ENCODE measurements at places on chromosomes 12 and 14.
A peak's percentile ranks its signal among the peaks of the same experiment; 100 is the strongest.

DNA sequence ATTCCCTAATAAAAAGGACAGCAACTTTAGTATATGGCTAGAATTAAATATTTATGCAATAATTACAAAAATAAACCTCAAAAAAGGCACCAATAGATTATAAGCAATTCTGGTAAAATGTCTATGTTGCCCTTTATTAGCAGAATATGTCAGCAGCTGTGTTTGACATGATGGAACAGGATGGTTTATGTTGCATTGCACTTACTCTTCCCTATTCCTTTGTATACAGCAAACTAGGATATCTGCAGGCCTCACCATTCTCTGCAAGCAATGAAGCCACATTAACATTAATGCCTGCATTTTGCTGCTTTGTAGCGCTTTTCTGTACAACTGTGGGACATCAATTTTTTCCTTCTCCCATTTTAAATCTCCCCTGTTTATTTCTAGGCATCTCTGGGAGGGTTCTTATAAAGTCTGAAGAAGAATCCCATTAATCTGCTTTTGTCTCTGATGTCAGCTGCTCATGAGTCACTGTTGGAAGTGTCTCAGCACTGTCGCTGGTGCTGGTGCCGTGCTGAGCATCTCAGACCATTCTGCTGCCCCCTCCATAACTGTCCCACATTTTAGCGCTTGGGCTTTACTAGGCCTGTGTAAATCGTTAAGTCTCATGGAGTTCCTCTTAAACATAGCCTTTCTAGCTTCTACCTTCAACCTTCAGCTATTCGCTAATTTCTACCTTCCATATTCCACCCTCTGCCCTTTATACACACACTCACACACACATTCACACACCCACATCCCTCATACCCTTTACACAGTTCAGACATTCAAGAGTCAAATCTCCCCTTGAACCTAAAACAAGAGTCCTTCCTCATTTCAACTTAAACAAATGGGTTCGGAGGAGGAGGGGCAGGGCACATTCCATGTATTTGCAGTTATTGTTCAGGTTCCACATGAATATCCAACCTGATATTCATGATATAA lies 64.4 kb upstream of the TRHDE start:
- DNase-seq: no peak

DNA sequence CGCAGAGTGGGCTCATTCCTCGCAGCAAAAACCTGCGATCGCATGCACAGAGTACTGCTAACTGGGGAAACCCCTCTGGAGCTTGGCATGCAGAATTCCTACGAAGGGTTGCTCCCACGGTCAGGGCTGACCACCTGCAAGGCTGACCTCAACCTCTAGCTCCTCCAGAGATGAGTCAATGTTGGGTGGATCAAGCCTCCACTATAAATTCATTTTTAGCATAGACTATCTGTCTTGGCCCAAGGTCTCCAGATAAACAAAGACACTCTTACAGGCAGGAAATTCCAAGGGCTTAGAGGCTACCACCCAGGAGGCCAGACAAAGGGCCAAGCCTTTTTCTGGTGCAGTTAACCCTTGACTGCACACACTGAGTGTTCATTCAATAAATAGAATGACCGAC lies 296.5 kb downstream of the TMEM132D start:
- no peak for DNase-seq

DNA sequence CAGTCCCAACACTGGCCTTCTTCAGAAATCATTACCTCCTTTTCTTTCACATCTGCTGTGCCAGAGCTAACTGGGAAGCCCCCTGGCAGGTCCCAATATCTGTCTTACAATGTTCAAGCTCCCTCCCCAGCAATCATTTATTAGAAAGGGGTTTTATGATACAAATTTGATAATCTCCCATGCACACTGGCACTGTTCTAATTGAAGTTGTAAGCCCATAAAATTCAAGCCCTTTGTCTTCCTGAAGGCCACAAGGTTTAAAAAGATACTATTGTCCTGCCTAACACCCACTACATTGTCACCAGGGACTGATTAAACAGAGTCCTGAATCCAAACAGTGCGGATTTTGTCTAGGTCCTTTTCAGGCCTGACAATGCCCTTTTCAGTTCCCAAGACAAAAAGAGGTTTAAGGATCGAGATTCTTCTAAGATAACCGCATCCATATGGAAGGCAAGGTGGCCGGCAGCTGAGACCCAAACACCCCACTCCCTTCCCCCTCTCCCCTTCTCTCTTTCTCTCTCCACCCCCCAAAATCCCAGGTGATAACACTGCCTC lies 3.3 kb downstream of the NKX2-8 start:
- DNase-seq: no peak

DNA sequence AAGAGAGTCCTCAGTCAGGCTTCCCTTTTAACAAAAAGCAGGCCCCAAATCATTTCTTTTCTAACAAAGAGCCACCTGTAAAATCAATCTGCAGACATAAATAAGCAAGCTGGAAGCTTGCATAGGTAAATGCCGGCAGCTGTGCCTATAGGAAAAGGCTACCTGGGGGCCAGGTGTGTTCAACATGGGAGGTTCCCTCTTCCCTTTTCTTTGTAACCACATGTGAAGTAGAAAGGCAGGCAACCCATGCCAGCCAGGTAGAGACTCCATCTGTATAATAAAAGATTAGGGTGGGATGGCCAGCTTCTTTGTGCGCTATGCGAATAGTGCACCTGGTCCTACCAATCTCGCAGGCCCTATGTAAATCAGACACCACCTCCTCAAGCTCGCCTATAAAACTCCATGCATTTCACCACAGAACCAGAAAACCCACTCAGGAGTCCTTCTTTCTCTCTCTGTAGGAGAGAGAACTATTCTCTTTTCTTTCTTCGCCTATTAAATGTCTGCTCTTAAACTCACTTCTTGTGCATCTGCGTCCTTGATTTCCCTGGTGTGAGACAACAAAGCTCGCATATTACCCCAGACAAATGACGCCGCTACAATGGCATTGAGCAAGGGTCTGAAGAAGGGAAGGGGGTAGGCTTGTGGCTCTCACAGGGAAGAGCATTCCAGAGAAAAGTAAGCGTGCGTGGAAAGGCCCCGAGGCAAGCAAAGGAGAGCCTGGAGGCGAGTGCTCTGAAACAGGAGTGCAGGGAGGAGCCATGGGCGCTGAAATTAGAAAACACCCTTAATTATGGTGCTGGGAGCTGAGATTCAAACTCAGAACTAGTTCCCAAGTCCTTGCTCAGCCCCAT lies 67.2 kb downstream of the TTC9 start:
- no peak for DNase-seq

DNA sequence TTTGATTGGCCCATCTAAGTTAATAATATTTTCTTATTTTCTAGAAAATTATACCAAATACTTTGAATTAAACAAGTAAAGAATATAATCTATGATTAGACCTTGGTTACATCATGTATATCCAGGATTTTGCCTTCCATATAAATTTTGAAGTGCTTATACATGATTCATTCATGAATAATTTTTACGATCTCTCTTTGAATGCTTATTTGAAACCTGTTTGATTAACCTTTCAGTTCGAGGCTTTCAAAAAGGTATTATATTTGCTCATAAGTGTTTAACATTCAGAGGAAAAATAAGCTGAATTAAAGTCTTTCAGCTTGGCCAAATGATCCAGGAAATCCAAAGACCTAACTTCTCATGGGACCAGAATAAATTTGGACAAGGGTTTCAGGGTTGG lies 495.2 kb upstream of the GARIN6 start:
- no peak for DNase-seq

DNA sequence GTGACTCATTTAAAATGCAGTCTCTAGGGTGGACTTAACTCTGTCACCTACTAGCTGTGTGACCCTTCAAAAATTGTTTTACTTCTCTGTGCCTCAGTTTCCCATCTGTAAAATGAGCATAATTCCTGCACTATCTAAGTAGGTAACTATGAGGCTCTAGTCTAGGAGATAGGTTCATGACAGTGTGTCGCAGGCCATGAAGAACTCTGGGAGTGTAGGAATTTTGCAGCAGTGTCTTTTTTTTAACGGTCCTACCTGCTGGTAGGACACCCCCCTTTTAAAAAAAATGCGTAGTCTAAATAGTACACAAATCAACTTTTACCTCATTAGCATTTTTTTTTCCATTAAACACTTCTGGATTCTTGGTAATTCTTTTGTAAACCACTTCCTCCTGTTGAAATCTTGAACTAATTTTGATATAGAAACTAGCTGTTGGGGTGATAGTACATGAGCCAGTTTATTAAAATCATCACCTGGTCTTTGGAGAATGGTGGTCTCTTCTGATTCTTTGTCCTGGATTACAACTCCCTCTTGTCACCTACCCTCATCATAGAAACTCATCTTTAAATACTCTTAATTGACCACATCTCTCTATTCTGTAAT lies 86.0 kb upstream of the SLC38A2 start:
- no peak for DNase-seq

DNA sequence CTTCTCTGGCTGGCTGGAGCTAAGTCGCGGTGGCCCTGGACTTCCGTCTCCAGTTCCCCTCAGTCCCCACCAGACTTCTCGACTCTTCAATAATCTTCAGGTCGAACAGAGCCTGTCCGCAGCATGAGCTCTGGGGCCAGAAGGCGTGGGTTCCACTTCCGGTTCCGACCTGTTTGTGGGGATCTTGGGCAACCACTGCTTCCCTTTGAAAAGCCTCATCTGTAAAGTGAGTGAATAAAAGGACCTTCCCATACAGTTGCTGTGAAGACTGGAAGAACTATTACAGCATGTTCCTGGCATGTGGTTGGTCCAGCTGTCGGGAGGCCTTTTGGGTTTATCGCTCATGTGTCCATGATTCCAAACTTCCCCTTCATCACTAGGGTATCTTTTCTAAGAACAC lies 19.4 kb downstream of the ADGRD1 start:
- DNase-seq: no peak

DNA sequence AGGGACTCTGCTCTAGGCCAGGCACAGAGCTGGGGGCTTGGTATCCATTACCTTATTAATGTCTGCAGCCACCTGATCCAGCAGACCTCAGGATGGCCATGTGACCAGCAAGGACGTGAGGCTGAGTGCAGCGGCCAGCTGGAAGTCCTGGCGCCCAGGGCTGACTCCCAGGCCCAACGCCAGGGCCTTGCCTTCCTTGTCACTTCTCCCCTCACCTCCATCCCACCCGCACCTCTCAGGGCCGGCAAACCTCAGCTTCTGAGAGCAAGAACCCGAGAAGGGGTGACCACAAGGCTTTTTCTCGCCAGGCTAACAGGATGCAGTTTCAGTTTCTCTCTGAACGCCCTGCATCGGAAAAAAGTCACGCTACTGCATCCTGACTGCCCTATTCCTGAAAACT lies 15.4 kb downstream of the RAB35 start:
- no peak for DNase-seq

- DNase-seq: peak; percentile 68
Measured at GRCh38 chr14:59055439-59056045, 132.9 kb upstream of the DAAM1 start.

GRCh38 chr14:22390824-22391461 lies 198.1 kb downstream of the DAD1 start:
- DNase-seq: no peak

GRCh38 chr14:70013271-70013873 lies 134.2 kb downstream of the SMOC1 start:
- DNase-seq: peak; percentile 61

DNA sequence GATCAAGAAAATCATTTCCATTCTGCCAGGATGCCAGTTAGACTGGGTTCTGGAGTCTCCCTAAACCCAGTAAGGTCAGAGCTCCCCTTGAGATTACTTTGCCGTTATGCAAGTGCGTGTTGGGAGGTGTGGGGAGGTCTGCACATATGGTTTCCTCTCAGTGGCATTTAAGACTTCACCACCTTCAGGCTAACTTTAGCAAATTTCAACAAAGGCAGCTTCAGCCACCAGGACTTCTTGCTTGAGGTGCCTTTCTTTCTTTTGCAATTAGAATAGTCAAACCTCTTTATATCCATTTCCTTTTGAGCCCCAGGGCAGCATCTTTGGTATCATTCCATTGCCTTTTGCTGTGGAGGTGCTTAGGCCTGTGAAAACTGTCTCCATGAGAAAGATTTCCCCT lies 117.2 kb upstream of the CCND2 start:
- no peak for DNase-seq

DNA sequence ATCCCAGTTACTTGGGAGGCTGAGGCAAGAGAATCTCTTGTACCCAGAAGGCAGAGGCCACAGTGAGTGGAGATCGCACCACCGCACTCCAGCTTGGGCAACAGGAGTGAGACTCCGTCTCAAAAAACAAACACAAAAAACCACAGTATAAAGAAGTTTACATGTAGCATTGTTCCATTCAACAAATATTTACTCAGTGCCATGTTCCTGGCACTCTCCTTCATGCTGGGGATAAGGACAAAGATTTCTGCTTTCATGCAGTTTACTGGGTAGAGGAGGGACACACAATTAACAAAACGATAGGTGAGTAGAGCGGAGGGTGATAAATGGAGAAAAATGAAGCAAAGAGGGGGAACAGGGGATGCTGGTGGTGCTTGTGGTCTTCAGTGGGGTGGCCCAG lies 68.2 kb upstream of the OVCH1 start:
- DNase-seq: no peak

DNA sequence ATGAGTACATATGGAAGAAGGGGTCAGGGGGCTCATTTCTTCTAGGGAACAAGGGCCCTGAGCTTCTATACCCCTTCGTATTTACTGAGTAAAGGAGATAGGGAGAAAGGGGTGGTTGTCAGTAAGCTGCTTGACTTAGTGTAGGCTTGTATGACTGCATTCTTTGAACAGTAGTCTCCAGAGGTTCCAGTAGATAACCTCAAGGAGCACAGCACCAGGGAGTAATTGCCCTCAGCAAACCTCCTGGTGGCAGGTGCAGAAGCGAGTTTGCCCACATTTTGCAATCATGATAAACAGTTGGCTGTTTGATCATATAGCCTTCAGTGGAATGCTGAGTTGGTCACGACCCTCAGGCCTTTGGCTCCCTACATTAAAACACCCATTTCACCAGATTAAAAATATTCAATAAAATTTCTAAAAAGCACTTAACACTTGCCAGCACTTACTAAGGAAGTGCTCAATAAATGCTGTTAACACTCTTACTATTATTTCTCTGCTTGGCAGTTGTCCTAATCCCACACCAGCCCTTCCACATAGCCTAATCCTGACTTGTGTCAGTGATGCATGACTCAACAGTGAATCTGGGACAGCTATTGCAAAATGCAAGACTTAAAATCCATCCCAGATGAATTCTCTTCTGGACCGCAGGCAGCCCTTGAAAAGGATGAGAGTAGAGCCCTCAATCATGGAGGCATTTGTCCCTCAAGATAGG lies 3.7 kb upstream of the DHRS4L2 start:
- no peak for DNase-seq

- DNase-seq: no peak
Measured at GRCh38 chr14:97057238-97058073, 260.3 kb downstream of the VRK1 start.

DNA sequence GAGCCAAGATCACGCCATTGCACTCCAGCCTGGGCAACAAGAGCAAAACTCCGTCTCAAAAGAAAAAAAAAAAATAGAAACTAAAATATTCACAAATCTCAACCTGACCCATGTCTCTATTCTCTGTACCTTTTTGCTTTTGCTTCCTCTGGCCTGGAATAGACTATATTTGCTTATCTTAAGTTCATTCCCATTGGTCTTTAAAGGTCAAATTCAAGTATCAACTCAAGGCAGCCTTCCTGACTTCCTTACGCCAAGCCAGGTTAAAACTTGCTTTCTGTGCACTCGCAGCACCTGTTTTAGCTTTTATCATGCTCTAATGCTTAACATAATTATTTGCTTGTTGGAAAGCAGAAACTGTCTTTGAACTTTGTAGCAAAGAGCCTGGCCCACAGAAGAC lies 14.8 kb downstream of the PYM1 start:
- no peak for DNase-seq
